Tibial nerve (tissue), 4 donors: ENCODE measurements at places on chromosomes 3 and 15.

GRCh38 chr15:71085809-71086208 lies 29.5 kb upstream of the THSD4 start:
- no peak for DNase-seq

DNA sequence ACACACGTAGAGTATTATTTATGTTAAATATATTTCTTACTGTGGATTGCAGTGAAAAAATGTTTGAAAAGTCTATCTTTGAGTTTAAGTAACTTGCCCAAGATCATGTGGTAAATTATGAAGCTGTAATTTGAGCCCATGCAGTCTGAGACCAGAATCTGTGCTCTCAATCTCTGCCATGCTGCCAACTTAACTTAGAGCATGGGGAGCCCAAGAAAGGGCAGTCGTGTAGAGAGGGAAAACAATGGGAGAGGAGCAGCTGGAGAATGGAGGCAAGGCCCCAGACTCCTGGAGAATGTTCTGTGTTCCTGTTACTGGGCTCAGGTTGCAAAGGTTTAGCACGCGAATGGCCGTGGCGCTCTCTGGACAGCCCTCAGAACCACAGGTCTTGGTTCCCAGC lies 311.6 kb upstream of the RASGRP1 start:
- DNase-seq, result no peak

DNA sequence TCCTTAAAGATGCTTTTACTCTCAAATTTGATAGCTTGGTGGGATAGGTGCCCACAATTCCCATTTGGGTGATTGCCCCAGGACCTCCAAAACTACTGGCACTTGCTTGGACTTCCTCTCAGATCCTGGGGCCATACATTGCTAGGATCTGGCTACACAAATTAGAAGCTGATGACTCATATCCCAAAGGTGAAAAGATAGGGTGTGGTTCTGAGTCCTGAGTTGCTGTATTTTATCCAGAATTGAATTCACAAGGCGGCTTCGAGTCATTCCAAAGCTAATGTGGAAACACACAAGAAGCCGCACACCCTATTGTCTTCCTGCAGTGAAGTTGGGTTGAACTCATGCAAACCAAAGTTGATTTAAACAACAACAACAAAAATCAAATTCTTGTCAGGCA lies 53.4 kb downstream of the DUT start:
- no peak for DNase-seq

DNA sequence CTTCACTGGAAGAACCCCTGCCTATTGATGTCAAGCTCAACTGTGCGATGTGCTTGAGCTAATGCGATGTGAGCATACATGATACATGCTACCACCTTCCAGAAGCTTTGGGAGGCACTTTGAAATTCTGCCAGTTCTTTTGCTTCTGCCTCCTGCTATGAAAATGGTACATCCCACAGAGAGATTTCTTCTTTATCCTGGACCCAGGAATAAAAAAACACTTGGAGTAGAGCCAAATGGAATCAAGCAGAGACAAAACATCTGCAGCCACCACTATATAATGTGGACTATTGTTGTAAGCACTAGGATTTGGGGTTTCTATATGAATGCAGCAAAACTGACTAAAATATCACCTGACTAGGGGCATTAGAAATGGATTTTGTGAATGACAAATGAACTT lies 119.9 kb upstream of the GAP43 start:
- no peak for DNase-seq

DNA sequence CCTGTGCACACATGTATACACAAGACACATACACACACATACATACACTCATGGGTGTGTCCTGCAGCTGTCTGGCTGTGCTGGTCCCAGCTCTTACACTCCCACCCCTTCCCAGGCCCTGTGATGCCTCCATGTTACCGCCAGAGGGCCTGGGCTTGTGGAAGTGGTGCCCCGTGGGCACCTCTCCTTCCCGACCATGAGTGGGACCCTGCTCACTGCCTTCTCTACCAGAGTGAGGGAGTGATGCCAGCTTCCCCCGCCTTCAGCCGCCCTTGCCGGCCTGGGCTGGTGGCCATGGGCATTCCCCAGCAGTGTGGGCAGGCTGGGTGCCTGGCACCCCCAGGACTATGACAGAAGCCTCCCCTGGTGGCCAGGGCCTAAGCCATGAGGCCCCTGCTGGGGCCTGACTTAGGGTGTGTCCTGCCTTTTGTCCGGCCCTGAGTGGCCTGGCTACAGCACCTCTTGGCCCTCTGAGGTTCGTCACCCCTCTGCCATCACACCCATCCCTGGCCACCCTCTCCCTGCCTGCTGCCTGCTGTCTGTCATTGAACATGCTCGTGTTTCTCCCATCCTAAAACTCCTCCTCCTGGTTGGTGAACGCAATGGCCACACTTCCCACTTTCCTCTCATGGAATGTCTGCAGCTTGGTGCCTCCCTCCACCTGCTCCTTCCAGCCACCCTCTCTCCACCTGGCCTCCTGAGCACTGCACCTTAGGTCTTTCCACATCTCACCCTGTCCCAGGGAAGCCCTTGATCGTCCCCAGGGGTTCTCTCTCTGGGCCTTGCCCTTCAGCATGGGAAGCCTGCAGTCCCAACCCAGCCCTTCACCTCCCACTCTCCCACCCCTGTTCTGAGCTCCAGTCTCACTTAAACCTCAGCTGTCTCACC lies 14.6 kb downstream of the HDAC11 start:
- no peak for DNase-seq
